ENCODE measurements at places on chromosomes 13 and 19. TPM values are rescaled to one million over a fixed set of nuclear protein-coding genes. Genes with fewer than 3 reads are reported as not detected.

GRCh38 chr19:10854350-10855089 lies 6.3 kb downstream of the C19orf38 start:
- no peaks in the 10 kb centered on the region for H3K36me3 ChIP-seq
- H3K4me3 ChIP-seq: no peak overlapping the region
- H3K4me1 ChIP-seq: peaks cover 9% of the 10 kb centered on the region
- no peak for DNase-seq

- peaks cover 24% of the 10 kb centered on the region for H3K27me3 ChIP-seq
- H3K36me3 ChIP-seq: no peaks in the 10 kb centered on the region
- no peak for DNase-seq
Observed at GRCh38 chr13:42652642-42653415, 78.9 kb downstream of the TNFSF11 start.

GRCh38 chr13:51101636-51102235 lies 9.3 kb downstream of the C13orf42 start:
- H3K36me3 ChIP-seq: no peaks in the 10 kb centered on the region
- no peak overlapping the region for H3K4me3 ChIP-seq
- no peak overlapping the region for H3K27ac ChIP-seq

DNA sequence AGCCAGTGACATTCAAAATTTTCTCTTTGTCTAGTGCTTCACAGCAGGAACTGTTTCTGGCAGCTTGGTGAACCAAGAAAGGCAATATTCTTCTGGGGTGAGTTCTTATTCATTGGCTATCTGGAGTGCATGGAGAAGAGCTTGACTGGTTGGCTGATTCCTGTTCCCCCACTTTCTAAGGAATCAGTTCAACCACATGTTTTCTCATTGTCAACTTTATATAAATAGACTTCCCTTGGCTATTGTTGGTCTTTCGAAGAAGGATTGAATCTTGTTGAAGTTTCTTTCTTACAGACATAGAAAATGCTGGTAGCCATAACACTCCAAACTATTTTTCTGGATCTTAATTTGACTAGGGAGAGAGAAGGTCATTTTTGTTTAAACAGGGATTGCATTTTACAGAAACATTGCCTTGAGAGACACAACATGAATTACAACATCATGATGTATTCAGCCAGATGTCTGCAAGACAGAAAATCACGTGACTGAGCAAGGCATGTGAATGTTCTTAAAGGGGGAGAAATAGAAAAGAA lies 85.2 kb downstream of the EDNRB start:
- H3K27me3 ChIP-seq: no peaks in the 10 kb centered on the region
- DNase-seq: no peak

Gene KCNJ14
- total RNA-seq: 0.68 TPM
